Myocyte (in vitro differentiated cells): ENCODE measurements at places on chromosomes 7 and 10.
A peak's percentile ranks its signal among the peaks of the same experiment; 100 is the strongest.

GRCh38 chr7:99362801-99363200 lies 11.7 kb upstream of the ARPC1B start:
- DNase-seq, result no peak

GRCh38 chr7:140433396-140433795 lies 29.5 kb downstream of the RAB19 start:
- no peak for DNase-seq

- peak; percentile 57 for DNase-seq
Measured at GRCh38 chr10:9848981-9849380, 1168.7 kb upstream of the CELF2 start.

- DNase-seq, result no peak
Measured at GRCh38 chr10:27621461-27621860, 117.4 kb downstream of the RAB18 start.

DNA sequence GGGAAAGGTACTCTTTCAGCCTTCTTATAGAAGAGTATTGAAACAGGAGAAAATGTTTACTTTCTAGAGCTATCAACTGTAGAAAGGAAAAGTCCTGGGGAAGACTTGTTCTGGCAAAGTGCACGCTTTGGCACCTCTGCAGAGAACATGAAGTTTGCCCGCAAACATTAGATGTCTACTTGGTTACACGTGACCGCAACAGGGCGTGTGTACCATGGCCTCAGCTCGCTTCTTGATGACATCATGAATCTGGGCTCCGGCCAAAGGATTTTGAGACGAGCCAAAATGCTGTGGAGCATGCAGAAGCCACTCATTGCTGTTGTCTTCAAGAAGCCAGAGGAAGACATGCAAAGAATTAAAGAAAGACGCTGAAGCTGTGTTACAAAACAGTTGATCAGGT lies 8.6 kb upstream of the TAS2R60 start:
- DNase-seq, result peak; percentile 87

DNA sequence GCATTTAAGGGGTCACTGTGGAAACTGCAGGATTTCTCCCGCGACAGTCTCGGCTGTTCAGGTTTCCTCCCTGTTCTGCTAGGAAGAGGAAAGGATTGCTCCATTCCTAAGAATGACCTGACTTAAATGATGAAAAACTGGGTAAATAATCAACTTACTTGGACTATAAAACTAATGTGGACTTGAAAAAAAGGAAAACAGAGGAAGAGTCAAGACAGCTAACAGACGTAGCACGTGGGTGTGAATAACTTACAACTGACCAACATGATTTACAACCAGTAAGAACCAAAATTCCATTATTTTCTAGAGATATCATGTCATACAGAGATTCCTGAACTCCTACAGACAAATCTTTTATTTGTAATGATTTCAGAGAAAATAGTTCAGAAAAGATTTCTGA lies 93.8 kb downstream of the ADAM12 start:
- DNase-seq, result no peak

GRCh38 chr7:18509481-18509880 lies 13.9 kb downstream of the HDAC9 start:
- peak; percentile 43 for DNase-seq

DNA sequence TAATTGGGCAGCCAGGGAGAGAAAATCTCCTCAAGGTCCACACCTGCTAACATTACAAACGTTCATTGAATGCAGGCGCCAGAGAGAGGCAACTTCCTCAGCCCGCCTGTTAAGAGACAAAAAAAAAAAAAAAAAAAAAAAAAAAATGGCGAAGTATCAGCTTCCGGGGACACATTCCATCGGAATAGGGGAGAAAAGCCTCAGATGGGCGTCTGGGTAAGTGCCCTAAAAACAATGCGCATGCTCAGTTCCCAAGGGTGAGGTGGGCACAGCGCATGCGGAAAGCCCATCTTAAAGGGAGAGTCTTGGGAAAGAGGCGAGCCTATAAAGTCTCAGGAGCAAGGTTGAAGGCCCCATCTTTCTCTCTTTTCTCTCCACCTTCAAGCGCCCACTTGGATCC lies 1139.7 kb upstream of the CELF2 start:
- DNase-seq, result no peak

- DNase-seq, result no peak
Measured at GRCh38 chr7:91915401-91916050, 25.1 kb upstream of the AKAP9 start.

- peak; percentile 9 for DNase-seq
Measured at GRCh38 chr7:89623018-89623672, 531.1 kb upstream of the STEAP1 start.

GRCh38 chr7:93817526-93817925 lies 73.0 kb downstream of the TFPI2 start:
- peak; percentile 10 for DNase-seq

- no peak for DNase-seq
Measured at GRCh38 chr10:62096256-62096933, 172.2 kb downstream of the RTKN2 start.

GRCh38 chr7:46015107-46015868 lies 94.2 kb upstream of the IGFBP3 start:
- peak; percentile 100 for DNase-seq

DNA sequence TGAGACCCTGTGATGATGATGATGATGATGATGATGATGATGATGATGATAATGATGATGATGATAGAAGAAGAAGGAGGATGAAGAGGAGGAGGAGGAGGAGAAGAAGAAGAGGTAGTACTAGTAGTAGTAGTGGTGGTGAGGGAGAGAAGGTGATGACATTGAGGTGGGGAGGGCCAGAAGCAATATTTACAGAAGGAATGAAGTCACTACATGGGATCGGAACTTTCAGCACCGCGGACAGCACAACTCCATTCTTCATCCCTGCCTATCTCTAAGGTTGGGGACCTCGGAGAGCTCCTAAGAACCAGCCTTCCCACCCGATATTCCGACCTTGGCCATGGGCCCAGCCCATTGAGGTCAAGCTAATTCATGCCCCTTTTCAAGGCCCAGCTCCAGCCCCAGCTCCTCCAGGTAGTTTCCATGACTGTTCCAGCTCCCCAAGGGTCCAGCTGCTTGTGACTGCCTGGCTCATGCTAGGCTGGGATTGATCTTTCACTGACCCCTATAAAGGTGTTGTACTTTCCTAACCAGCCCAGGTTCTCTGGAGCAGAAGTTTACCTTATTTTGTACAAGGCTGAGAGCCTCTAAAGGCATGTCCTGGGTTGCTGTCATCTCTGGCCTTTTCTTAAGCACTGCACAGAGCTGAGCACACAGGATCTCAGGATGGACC lies 10.3 kb downstream of the CRHR2 start:
- DNase-seq, result peak; percentile 88

- DNase-seq, result no peak
Measured at GRCh38 chr10:59887972-59888640, 18.2 kb downstream of the CCDC6 start.

GRCh38 chr10:35895331-35895730 lies 253.2 kb upstream of the FZD8 start:
- DNase-seq, result no peak

DNA sequence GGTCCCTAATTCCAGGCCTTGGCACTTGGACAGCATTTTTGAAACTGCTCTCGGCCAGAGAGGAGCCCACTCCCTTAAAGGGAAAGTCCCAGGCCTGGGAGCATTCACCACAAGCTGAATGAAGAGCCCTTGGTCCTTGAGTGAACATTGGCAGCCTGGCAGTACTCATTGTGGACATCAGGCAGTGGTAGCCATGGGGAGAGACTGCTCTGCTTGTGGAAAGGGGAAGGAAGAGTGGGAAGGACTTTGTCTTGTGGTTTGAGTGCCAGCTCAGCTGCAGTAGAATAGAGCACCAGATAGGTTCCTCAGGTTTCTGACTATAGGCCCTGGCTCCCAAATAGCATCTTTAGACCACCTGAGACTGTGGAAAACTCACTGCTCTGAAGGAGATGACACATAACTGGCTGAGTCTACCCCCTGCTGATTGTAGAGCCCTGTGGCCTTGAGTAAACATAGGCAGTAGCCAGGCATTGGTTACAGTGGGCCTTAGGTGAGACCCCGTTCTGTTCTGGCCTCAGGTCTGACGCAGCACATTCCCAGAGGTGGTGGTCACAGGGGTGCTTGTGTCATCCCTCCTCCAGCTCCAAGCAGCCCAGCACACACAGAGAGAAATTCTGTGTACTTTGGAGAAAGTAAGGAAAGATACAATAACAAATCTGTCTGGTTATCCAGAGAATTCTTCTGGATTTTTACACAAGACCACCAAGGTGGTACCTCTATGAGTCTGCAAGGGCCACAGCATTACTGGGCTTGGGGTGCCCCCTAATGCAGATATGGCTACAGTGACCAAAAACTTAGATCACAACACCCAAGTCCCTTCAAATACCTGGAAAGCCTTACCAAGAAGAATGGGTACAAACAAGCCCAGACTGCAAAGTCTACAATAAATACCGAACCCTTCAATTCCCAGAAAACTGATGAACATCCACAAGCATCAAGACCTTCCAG lies 153.8 kb downstream of the GNAI1 start:
- DNase-seq, result no peak

DNA sequence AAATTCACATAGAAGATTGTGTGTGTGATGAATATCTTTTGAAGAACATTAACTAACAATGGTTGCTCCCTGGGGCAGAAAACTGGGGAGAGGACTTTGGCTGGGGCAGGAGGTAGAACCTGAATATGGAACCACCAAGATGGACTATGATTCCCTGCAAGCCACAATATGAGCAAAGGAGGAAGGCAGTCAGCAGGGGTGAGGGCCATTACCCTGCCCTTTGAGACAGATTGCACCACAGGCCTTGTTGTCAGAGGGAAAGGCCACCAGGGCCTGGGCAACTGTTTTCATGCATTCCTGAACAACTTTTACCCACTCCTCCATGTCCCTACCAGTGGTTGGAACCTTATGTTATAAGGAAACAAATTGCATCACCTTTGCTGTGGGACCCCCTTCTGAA lies 670.1 kb upstream of the POM121L12 start:
- DNase-seq, result no peak

DNA sequence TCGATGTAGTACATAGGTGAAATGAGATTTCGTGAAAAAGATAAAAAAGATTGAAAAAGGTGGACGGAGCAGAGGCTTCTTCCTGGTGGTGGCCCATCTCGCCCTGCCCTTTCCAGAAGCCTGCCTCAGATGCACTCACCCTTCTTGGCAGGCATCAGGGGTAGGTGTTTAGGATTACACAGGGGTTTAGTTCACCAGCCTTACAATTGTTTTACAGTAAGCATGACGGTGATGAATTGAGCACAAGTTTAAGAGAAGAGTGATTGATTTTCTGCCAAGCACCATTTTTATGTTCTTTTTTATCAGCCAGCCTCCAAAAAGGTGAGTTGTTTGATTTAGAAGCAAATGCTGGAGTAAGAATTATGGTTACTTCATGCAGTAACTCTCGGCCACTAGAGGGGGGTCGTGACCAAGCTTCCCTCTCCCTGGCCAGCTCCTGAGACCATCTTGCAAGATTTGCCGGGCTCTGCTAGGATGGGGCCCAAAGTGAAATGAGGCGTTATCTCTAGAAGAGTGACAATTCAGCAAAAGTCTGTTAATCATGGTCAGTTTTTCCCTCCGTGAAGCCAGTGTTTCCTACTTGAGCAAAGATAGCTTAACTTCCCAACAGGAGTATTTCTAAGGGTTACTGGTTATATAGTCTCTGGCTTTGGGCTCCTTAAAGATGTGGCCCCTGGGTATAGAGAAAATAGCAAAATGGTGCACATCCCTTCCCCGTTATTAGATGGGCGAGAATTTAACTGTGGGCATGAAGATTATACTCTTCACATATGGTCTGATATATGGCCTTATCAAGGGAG lies 228.8 kb downstream of the BMPER start:
- DNase-seq, result peak; percentile 86

DNA sequence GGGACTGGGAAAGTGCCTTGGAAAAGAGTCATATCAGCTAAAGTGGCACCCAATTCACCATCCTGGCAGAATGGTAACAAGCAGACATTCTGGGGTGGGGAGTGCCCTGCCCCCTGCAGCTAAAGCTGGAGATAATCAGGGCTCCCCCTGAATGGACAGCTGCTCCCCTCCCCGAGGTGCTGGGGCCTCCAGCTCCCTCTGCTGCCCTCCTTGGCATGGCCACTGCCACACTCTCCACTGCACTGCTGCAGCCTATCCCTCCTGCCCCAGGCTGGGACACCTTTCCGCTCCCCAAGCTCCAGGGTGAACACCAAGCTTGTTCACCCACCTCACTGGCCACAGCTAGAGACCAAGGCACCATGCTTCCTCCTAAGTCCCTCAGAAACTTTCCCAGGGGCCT lies 9.8 kb upstream of the PARD3 start:
- DNase-seq, result peak; percentile 54
